ENCODE measurements at places on chromosomes 5 and 9.
A peak's percentile ranks its signal among the peaks of the same experiment; 100 is the strongest.

DNA sequence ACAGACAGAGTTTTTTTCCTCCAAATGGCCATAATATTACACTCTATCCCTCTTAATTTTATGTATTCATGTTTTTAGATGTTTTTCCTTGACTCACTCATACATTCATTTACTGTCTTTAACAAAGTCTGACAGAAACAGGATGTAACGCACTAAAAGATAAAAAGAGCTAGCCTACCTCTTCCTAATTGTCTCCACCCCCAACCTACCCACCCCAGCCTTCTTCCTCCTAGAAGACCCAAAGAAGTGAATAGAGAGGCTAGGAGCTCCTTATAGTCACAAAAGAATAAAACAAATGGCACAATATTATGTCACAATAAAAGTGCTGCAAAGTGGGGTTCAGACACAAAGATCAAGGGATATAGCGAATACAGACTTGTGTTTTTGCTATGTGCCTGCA, 719 bp downstream of the NOL8 start:
- no peak for DNase-seq

GRCh38 chr5:82165740-82166530, 112.2 kb downstream of the RPS23 start:
- DNase-seq: peak; percentile 97

- DNase-seq: no peak
These were observed 128.0 kb downstream of the KCTD16 start for GRCh38 chr5:144298658-144299057.

DNA sequence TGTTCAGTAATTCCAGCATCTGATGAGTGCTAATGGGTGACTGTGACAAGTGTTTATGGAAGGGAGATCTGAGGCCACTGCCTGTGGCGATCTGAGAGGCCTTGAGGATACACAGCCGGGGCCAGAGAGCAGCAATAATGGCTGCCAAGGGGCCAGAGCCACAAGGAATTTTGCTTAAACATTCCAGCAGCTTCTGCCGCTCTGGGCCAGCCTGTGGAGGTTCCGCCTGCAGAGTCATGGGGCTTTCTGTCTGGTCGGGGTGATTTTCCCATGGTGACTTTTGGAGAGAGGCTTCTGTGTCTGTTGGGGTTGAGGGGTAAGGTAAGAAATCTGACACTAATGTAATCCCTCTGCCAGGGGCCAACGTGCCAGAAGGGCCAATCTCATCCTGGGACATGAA, 353.5 kb downstream of the ADAMTS6 start:
- DNase-seq: peak; percentile 71

GRCh38 chr5:124102486-124102885, 590.5 kb downstream of the CSNK1G3 start:
- no peak for DNase-seq

DNA sequence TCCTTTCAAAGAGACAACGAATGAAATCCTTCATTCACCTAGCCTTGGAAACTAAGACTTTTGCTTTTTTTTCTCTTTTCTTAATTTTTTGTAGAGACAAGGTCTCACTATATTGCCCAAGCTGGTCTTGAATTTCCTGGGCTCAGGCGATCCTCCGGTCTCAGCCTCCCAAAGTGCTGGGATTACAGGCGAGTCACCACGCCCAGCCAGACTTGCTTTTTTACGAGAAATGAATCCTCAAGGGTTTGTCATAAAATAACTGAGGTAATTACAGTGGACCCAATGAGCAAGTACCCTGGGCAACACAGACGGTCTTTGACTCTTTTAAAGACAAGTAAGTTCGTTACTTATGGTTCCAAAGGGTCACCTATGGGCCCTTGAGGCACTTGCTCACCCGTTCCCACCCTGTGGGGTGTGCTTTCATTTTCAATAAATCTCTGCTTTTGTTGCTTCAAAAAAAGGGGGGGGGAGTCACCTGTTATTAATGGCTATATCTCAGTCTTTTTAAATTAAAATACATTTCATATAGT, 70.4 kb downstream of the TRPM6 start:
- no peak for DNase-seq
